ENCODE measurements at places on chromosomes 16 and 17.

- no peak for DNase-seq
Measured at GRCh38 chr17:74924250-74924948, at the start of gene OTOP2. Gene OTOP2 (plus strand): TSS chr17:74924273. CDS start chr17:74924633, 360 bp downstream.

DNA sequence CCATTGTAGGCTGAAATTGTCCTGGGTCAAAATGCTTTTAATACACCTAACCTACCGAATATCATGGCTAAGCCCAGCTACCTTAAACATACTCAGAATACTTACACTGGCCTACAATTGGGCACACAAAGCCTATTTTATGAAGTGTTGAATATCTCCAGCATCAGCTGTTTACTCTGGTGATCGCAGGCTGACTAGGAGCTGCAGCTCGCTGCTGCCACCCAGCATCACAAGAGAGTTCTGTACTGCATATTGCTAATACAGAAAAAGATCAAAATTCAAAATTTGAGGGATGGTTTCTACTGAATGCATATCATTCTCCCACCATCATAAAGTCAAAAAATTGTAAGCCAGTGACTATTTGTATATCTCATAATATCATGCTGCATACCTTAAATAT is 55.3 kb downstream of the ULK2 start:
- no peak for DNase-seq

- DNase-seq = no peak
Measured at GRCh38 chr17:50339381-50339780, 6.5 kb upstream of the XYLT2 start.

DNA sequence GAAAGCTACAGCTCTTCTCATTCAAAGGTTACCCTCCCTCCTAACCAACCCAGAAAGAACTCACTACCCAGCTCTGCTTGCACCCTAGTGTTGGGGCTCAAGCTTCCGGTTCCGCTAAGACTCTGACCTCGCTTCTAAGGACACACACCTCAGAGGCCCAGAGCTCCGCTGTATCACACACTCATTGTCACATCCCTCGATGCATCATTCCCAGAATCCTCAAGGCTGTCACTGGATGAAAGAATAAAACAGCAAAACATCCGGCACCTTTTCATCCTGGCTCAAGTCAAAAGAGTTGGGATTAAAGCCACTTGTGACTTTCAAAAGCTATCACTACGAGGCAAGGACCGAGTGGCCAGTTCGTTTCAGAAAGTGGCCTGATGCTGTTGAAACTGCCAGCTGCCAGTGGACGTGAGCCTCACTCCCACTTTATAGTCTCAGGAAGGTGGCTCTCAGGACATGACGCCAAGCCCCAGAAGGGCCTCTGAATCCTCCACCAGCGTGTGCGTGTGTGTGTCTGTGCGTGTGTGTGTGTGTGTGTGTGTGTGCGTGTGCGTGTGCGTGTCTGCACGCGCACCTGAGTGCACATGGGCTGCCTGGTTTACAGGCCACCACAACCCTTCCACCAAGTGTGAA is 29.0 kb downstream of the ZFHX3 start:
- DNase-seq = no peak

DNA sequence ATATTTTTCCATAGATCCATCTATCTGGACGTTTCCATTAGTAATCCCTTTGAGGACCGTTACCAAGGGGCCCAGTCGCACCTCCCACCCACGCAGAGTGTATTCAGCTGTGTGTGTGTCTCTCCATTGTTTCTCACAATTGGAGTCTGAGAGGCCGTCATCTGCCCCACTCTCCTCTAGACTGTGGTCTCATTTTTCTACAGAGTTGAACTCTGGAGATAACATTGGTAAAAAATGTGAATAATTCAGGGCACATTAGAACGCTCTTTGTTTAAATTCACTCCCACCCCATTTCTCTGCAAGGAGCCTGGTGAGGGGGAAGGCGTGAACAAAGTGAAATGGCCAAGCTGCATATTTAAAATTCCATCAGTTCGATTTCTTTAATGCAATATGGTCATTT is 333.1 kb upstream of the MAF start:
- no peak for DNase-seq

GRCh38 chr17:40290629-40291280 is 3.1 kb downstream of the CDC6 start:
- no peak for DNase-seq

Data from 8988T (cell line).